ENCODE measurements at places on chromosomes 6 and 20. TPM values are rescaled to one million over a fixed set of nuclear protein-coding genes. Genes with fewer than 3 reads are reported as not detected.

The PBOV1 gene
- not detected for total RNA-seq

The CAGE1 gene
- not detected for total RNA-seq

The REV3L gene
- 28.5 TPM for total RNA-seq

DNA sequence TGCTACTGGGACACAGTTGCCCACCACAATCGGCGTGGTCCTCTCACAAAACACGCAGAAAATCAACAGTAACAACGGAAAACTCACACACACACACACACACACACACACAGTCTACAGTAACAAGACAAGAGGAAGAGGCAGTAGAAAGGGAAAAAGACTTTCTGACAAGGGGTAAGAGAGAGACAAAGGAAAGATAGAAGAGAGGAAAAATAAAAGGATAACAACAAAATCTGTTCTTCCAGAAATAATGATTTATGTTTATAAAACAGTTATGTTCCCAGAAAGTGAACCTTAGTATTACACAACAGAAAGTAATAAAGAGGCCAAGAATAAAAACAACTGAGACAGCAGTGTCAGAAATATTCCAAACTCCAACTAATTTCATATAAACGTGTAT lies 2.9 kb downstream of the RANBP9 start:
- DNase-seq, result no peak

DNA sequence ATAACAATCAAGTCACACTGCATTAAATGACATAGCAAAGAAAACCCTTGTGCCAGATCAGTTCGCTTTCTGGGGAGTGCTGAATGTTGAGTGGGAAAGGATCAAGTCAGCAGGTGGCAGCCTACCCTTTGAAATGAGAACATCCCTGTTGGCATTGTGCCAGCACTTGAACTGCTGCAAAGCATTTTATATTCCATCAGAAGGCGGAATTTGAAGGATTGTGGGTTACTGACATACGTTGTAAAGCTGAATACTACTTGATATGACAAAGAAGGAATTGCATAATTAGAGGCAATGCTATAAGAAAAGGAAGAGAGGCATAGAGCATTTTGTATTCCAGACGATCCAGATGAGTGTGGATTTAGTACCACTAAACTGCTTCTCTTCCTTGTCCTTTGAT lies 26.5 kb downstream of the BCKDHB start:
- no peak for DNase-seq

DNA sequence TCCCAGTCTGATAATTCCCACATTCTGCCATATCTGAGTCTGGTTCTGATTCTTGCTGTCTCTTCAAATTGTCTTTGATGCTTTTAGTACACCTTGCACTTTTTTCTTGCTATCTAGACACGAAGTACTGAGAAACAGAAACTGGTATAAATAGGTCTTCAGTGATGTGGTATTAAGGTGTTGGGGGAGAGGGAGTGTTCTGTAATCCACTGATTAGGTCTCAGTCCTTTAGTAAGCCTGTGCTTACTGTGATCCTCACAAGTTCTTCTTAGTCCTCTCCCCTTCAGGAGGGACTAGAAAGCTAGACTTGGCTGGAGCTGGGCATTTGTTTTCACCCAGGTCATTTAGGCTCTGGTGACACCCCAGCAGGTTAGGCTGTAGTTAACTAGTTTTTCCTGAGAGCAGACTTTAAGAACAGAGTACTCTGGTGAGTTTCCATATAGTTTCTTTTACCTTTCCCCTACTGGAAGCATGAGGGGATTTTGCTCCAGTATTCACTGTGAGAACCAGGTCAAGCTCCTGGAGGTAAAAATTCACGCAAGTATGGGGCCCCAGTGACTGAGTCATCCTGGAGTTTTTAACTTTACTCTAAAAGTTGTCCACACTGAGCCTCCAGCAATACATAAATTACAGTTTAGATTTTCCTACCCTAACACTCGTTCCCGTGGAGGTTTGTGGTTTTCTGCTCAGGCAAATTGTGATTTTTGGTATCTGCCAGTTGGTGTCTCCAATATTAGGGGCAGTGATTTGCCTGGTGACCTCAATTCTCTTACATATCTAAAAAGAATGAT lies 154.6 kb downstream of the CDKAL1 start:
- DNase-seq, result no peak

DNA sequence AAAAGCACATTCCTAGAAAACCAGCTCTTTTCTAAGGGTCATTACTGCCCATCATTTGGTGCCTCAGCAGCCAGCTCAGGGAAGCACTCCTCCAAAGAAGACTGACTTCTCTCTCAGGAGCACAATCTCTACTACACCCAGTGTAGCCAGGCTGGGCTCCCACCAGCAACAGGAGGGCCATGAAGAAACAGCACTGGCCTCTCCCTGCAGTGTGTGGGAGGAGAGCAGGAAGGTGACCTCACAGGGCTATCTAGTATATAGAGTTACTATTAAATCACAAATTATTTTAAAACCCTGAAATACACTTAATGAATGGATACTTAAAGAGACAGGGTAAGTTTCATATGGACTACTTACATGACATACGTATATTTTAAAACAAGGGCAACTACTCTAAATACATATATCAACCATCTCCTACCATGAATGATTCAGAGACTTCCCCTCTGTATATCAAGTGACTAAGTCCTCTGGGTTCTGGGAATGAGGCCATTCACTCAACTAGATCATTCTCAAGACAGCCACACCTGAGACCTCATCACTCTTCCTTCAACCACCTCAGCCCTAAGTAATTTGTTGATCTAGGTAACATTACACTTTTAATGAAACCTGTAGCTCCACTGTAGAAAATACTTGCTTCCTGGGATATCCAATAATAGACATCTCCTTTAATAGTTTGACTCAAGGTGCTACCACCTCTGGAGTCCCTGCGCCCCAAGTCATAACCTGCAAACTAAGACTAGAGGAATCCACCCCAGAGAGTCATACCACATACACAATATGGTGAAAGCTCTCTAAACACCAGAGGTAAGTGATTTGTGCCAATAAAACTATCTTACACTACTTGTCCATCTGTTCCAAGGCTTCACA lies 25.2 kb downstream of the TBX18 start:
- DNase-seq, result no peak

The PRDM13 gene
- not detected for total RNA-seq

- no peak for DNase-seq
These were observed 978 bp downstream of the HLA-A start for GRCh38 chr6:29943053-29943966.

DNA sequence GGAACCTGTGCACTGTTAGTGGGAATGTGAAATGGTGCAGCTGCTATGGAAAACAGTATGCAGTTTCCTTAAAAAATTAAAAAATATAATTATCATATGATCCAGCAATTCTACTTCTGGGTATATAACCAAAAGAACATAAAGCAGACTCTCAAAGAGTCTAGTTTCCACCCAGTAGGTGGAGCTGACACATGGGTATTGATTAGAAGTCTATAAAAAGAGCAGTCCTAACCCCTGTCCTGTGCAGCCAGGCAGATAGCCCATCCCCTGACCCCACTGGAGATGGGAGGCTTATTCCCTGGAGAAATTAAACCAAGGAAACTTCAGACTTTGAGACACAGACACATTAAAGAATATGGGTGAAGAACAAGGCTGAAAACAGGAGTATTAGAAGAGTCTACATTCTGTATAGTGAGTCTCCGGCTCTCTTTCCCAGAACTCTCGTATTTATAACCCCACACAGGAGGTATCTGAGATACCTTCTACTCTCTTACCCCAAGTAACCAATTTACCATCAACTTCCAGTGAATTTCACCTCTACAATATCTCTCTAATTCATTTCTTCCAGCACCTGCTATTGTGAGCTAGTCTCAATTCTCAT lies 92.3 kb downstream of the SEL1L2 start:
- no peak for DNase-seq

The HLA-DPB1 gene
- total RNA-seq, result 10.9 TPM

DNA sequence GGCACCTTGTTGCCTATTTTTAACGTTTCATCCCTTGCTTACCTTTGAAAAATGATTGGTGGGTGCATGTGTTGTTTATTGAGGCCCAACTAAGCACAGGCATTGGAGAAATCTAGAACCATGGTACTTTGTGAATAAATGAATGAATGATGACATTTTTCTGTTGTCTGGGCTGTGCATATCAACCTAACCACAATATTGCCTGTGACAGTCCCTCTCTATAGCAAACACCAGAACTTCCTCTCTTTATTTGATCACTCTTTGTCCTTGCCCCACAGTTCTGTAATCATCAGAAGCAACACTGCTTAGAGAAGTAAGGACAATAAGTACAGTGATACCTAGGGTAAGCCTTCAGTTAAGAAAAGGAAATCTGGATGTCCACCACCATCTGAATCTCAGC lies 75.1 kb downstream of the TBC1D7 start:
- no peak for DNase-seq

The FAM162B gene
- total RNA-seq, result 1.8 TPM

GRCh38 chr6:169244684-169245383 lies 8.8 kb downstream of the THBS2 start:
- no peak for DNase-seq

- no peak for DNase-seq
These were observed 66.0 kb downstream of the CDS2 start for GRCh38 chr20:5192570-5193431.

GRCh38 chr20:32761417-32761830 lies 761 bp upstream of the DNMT3B start:
- no peak for DNase-seq

- DNase-seq, result no peak
These were observed 3.9 kb downstream of the RAB44 start for GRCh38 chr6:36701401-36701991.

DNA sequence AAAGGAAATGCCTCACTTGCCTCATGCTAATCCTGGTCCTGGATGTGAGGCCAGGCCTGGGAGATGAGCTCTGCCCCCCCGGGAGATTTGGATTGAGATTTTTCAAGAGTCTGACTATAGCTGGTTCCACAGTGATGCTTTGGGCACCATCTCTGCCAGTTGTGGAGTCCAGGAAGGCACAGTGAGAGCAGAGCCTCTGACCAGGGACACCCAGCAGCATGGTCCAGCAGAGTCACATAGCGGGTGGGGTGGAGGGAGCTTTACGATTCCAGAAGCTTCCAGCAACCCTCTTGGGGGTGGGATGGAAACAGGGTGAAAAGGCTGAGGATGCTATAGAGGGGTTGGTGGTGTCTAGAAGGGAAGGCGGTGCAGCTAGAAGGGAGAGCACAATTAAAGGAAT lies 8.7 kb downstream of the SLC32A1 start:
- no peak for DNase-seq

GRCh38 chr6:38671885-38672467 lies 31.0 kb downstream of the GLO1 start:
- DNase-seq, result no peak

GRCh38 chr6:136086686-136087085 lies 163.4 kb downstream of the MTFR2 start:
- DNase-seq, result no peak

DNA sequence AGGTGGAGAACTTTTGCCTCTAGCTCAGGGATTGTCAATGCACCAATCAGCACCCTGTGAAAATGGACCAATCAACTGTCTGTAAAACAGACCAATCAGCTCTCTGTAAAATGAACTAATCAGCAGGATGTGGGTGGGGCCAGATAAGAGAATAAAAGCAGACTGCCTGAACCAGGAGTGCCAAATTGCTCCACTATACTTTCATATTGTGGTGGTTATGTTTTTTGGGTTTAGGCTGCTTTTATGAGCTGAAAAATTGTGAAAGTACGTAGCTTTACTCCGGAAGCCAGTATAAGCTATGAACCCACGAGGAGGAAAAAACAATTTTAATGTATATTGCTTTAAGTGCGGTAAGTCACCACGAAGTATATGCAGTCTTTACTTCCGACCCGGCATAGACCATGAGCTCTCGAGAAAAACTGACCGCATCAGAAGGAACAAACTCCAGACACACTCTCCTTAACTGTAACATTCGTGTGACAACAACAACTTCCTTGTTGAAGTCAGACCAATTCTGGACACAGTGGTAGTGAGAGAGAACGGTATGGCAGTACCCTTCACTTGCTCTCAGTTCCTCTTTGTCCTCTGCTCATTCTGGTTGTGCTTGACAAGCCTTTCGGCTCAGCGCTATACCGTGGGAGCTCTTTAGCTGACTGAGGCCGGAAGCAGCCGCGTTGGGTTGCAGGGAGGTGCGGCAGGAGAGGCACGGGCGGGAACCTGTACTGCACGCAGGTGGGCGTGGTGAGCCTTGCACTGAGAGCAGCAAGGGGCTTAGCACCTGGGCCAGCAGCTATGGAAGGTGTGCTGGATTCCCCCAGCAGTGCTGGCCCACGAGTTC lies 81.9 kb upstream of the E2F3 start:
- DNase-seq, result no peak

GRCh38 chr6:152423216-152424103 lies 213.7 kb downstream of the SYNE1 start:
- DNase-seq, result no peak

- DNase-seq, result no peak
These were observed 220.2 kb upstream of the EXOC2 start for GRCh38 chr6:912871-913835.

The RFX6 gene
- total RNA-seq, result 23.9 TPM

DNA sequence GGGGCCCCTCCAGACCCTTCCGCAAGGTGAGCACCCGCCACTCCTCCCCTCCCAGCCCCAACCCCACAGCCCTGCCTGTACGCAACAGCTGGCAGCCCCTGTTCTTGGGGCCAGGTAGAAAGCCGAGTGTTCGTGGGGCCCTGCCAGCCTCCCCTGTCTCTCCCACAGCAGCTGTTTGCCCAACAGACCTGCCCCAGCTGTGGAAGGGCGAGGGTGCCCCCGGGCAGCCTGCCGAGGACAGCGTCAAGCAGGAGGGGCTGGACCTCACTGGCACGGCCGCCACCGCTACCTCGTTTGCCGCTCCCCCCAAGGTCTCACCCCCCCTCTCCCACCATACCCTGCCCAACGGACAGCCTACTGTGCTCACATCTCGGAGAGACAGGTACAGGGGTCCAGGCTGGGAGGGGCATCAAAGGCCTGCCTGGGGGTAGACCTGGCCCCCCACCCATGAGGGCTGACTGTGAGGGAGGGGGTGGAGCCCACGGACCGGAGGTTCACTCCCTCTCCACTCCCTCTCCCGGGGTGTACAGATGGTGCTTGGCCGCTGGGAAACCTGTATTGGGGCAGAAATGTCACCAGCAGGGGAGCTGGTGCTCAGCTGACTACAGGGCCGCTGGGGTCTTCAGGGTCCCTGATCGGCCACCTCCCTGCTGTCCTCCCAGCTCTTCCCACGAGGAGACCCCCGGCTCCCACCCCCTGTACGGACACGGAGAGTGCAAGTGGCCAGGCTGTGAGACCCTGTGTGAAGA lies 41.1 kb downstream of the FOXP4 start:
- no peak for DNase-seq

DNA sequence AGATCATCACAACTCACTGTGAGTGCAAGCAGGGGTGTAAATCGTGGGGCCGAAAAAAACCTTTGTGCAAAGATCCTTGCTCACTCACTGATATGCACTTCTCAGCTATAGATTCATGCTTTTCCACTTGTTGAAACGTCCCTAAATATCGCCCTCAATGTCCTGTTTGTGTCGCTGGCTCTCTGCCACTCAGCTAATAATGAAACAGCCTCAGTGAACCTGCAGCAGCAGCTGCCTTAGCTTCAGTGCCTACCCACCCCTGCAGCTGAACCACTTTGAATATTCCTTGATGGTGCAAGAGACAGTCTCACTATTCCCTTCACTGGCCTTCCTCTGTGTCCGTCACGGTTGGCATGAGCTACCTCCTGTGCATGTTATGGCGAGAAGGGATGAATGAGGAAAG lies 128.9 kb upstream of the NAA20 start:
- no peak for DNase-seq

All from type B pancreatic cell (in vitro differentiated cells).